ENCODE measurements at places on chromosomes 5 and 9. TPM values are rescaled to one million over a fixed set of nuclear protein-coding genes. Genes with fewer than 3 reads are reported as not detected.

The TLR4 gene
- total RNA-seq = not detected

The PCDHB9 gene
- not detected for total RNA-seq

The SGCD gene
- not detected for total RNA-seq

The UBTD2 gene
- 8.3 TPM for total RNA-seq

The SLC2A8 gene
- 1.6 TPM for total RNA-seq

The GDA gene
- not detected for total RNA-seq

The PSAT1 gene
- total RNA-seq = 174 TPM

The IFNB1 gene
- total RNA-seq = 0.87 TPM

The CTXN3 gene
- total RNA-seq = not detected

GRCh38 chr9:93012963-93013855 is 45.3 kb upstream of the SUSD3 start:
- H3K4me1 ChIP-seq = peaks cover 6% of the 10 kb centered on the region
- no peak for DNase-seq
- no peaks in the 10 kb centered on the region for H3K27me3 ChIP-seq
- H3K27ac ChIP-seq = peak overlapping the region; percentile 11
- no peak overlapping the region for H3K4me3 ChIP-seq
- peaks cover 32% of the 10 kb centered on the region for H3K36me3 ChIP-seq

DNA sequence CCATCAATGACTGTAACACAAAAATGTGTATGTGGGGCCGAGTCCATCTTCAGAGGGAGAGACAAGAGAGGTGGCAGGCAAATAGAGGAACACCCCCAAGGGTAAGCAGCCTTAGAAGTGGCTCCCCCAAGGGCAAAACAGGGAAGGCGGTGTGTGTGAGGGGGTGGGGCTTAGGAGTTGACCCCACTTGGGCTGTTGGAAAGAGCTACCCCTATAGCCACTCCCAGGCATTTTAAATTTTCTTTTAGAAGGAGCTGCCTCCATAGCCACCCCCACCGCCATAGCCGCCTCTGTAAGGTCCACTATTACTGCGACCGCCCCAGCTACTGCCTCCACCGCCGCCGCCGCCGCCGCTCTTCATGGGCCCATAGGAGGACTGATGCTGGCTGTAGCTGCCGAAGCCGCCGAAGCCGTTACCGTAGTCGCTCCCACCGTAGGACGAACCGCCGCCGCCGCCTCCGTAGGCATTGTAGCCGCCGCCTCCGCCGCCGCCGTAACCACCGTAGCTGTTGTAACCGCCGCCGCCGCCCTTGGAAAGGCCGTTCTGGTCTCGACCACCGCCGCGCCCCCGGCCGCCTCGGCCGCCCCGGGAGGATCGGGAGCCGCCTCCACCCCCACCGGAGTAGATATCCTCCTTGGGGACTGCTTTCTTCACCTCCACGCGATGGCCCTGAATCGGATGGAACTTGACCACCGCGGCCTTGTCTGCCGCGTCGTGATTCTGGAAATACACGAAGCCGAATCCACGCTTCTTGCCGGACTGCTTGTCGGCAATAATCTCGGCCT is 1.1 kb downstream of the HNRNPA0 start:
- peak overlapping the region; percentile 99 for H3K27ac ChIP-seq
- DNase-seq = peak; percentile 59
- H3K27me3 ChIP-seq = no peaks in the 10 kb centered on the region
- peaks cover 23% of the 10 kb centered on the region for H3K4me1 ChIP-seq
- peaks cover 44% of the 10 kb centered on the region for H3K36me3 ChIP-seq

GRCh38 chr9:34272101-34272541 is 56.9 kb downstream of the KIF24 start:
- H3K36me3 ChIP-seq = peaks cover 5% of the 10 kb centered on the region
- no peak for DNase-seq
- no peaks in the 10 kb centered on the region for H3K27me3 ChIP-seq
- H3K4me3 ChIP-seq = no peak overlapping the region
- H3K4me1 ChIP-seq = no peaks in the 10 kb centered on the region
- H3K27ac ChIP-seq = no peak overlapping the region

DNA sequence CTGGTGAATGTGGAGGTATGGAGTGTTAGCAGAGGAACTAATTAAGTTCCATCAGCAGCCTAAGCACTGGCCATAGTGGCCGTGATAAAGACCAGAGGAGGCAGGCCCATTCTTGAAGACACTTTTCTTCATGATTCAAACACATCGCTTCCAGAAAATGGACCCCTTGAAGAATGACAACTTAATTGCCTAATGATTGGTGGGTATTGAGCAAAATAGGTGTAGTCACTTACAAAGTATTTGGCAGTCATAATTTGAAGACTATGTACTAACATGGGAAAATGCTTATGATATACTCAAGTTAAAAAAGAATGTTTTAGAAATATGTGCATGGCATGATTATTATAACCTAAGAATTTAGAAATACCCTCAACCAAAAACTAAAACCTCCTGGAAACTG is 44.8 kb downstream of the MEGF10 start:
- no peaks in the 10 kb centered on the region for H3K36me3 ChIP-seq
- H3K27me3 ChIP-seq = peaks cover 28% of the 10 kb centered on the region
- no peak for DNase-seq
- H3K4me3 ChIP-seq = no peak overlapping the region
- no peaks in the 10 kb centered on the region for H3K4me1 ChIP-seq
- no peak overlapping the region for H3K27ac ChIP-seq

GRCh38 chr9:101165131-101165530 is 136.6 kb downstream of the PLPPR1 start:
- H3K4me1 ChIP-seq = no peaks in the 10 kb centered on the region

GRCh38 chr9:120474591-120475243 is 105.2 kb downstream of the CDK5RAP2 start:
- no peak overlapping the region for H3K4me3 ChIP-seq
- DNase-seq = no peak
- peak overlapping the region; percentile 21 for H3K27ac ChIP-seq
- no peaks in the 10 kb centered on the region for H3K27me3 ChIP-seq

DNA sequence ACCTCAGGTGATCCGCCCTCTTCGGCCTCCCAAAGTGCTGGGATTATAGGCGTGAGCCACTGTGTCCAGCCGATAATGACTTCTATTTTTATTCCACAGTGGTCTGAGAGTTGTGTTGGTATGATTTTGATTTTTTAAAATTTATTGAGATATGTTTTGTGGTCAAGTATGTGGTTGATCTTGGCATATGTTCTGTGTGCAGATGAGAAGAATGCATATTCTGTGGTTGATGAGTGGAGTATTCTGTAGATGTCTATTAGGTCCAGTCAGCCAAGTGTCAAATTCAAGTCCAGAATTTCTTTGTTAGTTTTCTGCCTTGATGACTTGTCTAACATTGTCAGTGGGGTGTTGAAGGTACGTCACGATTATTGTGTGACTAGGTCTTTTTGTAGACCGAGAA is 338.2 kb upstream of the TARS1 start:
- no peaks in the 10 kb centered on the region for H3K27me3 ChIP-seq
- no peaks in the 10 kb centered on the region for H3K4me1 ChIP-seq
- no peak for DNase-seq
- H3K27ac ChIP-seq = no peak overlapping the region
- no peaks in the 10 kb centered on the region for H3K36me3 ChIP-seq

DNA sequence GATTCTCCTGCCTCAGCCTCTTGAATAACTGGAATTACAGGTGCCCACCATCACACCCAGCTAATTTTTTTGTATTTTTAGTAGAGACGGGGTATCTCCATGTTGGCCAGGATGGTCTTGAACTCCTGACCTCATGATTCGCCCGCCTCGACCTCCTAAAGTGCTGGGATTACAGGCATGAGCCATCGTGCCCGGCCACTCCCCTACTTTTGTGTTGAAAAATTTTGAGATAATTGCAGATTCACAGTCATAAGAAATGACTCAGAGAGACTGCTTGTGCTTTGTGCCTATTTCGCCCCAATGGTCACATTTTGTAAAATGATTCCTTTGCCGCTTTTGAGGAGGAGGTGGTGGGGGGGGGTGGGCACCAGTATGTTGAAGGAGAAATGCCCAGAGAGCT is 48.1 kb upstream of the SH3PXD2B start:
- H3K27ac ChIP-seq = no peak overlapping the region
- DNase-seq = no peak
- H3K27me3 ChIP-seq = peaks cover 4% of the 10 kb centered on the region
- H3K4me3 ChIP-seq = no peak overlapping the region

GRCh38 chr9:109769250-109769649 is 10.7 kb upstream of the PALM2AKAP2 start:
- no peaks in the 10 kb centered on the region for H3K4me1 ChIP-seq
- H3K36me3 ChIP-seq = no peaks in the 10 kb centered on the region
- H3K27me3 ChIP-seq = peaks cover 13% of the 10 kb centered on the region
- no peak overlapping the region for H3K4me3 ChIP-seq
- DNase-seq = no peak
- H3K27ac ChIP-seq = no peak overlapping the region

- H3K27me3 ChIP-seq = no peaks in the 10 kb centered on the region
- H3K4me1 ChIP-seq = no peaks in the 10 kb centered on the region
- H3K27ac ChIP-seq = no peak overlapping the region
- no peak for DNase-seq
- H3K4me3 ChIP-seq = no peak overlapping the region
- H3K36me3 ChIP-seq = no peaks in the 10 kb centered on the region
These were observed 592.8 kb downstream of the CSNK1G3 start for GRCh38 chr5:124104821-124105220.

DNA sequence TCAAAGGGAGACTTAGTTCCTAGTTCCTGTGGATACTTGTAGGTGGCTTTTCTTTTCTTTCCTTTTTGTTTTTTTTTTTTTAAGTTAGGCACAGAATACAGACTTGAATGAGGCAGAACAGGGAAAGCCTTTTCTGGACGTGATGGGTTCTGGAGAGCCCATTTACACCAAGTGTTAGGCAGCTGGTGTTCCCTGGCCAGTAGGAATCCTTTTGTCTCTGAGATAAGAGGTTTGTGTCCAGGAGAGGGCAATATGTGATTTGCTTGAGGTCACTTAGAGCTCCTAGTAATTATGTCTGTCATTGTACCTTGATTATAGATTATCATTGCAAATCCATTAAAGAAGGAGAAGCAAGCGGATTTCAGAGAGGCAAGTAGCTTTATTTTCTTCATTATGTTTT is 9.1 kb downstream of the MEGF10 start:
- no peaks in the 10 kb centered on the region for H3K4me1 ChIP-seq
- no peak overlapping the region for H3K4me3 ChIP-seq
- H3K27ac ChIP-seq = no peak overlapping the region
- no peaks in the 10 kb centered on the region for H3K36me3 ChIP-seq

DNA sequence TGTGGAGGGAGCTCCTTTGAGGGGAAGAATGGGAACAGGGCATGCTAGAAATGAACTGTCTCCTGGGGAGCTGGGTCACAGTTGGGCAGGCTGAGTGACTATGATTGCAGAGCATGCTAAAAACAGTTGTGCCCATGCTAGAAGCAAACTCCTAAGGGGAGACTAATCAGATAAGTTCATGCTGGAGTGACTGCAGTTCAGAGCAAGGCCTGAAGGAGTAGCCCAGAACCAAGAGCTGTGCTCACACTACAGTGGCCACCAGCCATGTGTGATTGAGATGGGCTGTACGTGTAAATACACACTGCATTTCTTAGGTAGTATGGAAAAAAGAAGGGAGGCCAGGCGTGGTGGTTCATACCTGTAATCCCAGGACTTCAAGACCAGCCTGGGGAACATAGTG is 10.3 kb upstream of the AK1 start:
- H3K4me3 ChIP-seq = no peak overlapping the region
- peaks cover 37% of the 10 kb centered on the region for H3K36me3 ChIP-seq
- H3K27me3 ChIP-seq = no peaks in the 10 kb centered on the region
- no peak overlapping the region for H3K27ac ChIP-seq
- DNase-seq = no peak
- peaks cover 5% of the 10 kb centered on the region for H3K4me1 ChIP-seq

GRCh38 chr9:87545858-87546257 is 48.2 kb downstream of the DAPK1 start:
- no peaks in the 10 kb centered on the region for H3K4me1 ChIP-seq
- no peak overlapping the region for H3K4me3 ChIP-seq
- H3K36me3 ChIP-seq = no peaks in the 10 kb centered on the region
- H3K27ac ChIP-seq = no peak overlapping the region

DNA sequence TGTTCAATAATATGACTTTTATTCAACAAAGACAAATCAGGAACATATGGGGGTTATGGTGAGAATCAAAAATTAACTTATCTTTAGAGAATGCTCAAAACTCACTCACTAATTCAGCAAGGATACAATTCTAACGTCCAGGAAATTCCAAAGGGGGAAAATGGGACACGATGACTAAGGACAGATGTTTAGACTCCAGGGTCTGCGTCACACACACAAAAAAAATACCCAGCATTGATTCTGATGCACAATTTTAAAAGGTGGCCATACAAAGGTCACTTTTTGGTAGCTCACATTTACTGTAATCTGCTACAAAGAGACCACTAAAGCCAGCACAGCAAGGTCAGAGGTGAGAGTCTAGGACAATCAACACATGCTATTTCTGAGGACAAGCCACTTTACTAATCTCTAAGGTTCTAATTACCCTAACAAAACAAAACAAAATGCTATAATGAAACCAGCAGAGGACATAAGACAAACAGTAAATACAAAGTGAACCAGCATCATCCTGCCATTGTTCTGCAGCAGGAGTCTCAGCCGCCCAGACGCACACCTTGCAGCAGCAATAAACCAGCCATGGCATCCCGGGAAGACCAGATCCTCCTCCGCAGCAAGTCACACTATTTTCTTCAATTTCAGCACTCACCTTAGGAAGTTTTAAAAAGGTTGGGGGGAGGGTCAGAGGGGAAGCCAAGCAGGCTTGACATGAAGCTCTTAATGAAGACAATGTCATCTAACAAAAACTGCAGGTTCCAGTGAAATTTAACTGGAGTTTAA is 57.8 kb downstream of the TTC39B start:
- H3K36me3 ChIP-seq = peaks cover 3% of the 10 kb centered on the region
- DNase-seq = no peak
- H3K4me3 ChIP-seq = no peak overlapping the region
- no peak overlapping the region for H3K27ac ChIP-seq
- H3K27me3 ChIP-seq = no peaks in the 10 kb centered on the region

- no peak for DNase-seq
- H3K4me1 ChIP-seq = no peaks in the 10 kb centered on the region
- H3K27ac ChIP-seq = no peak overlapping the region
- H3K36me3 ChIP-seq = no peaks in the 10 kb centered on the region
These were observed 21.9 kb downstream of the RFK start for GRCh38 chr9:76372336-76372735.

DNA sequence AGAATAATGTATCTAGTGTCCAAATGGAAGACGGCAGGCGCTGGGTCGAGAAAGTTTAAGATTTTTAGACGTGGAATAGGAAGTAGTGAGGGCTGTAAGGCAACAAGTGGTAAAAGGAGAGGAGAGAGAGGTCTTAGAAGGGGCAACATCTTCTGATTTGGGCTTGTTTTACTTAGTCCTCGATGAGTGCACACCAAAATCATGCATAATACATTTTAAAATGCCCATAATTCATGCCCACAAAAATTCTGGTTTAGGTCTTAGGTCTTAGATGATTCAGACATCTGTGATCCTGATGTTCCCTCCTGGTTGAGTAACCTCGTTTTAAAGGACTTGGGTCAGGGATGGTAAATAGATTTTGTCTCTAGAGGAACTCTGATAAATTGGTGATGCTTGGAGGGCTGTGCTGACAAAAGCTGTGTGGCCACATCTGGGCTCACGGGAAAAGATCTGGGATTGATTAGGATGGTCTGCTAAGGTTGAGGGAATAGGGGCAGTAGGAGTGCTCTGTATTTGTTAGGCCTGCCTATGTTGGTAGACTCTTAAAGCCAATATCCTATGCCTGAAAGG is 476.3 kb downstream of the CCDC171 start:
- no peak for DNase-seq
- no peaks in the 10 kb centered on the region for H3K27me3 ChIP-seq
- H3K27ac ChIP-seq = no peak overlapping the region
- peaks cover 8% of the 10 kb centered on the region for H3K4me1 ChIP-seq
- no peak overlapping the region for H3K4me3 ChIP-seq

Measured in activated CD8-positive, alpha-beta T cell treated with anti-CD3 and anti-CD28 coated beads for 36 hours (primary cell).